Lung microvascular endothelial cell (primary cell): ENCODE measurements at places on chromosomes 1 and 21.

DNA sequence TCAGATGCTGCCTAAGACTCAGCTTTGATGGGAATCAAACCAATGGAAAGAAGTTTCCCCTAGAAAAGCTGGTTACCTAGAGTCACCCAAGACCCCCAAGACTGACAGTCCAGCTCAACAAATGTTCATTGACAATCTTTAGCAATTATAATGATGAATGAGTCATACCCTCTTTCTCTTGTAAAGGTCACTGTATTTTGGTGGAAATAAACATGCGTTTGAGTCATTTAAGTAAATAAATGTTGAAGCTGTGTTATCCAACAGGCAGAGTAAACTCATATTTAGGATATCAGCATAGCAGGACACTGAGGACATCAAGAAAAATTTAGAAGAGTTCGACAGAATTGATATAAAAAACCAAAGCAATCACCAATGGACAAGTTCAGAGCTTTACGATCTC, 295.9 kb downstream of the RGS7 start:
- DNase-seq, result no peak

DNA sequence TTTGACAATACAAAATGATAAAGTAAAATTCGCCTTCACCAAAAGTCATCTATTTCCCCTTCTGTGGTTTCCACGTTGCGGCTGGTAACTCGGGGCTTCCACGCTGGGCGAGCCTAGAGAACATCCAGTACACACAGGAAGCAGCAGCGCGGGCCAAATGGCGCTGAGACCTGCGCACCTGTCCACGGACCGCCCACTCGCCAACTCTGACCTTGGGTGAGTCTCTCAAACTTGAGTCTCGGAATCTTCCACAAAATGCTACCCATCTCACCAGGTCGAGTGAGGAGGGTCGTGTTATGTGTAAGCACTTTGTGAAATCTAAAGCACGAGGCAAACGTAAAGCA, 820 bp upstream of the TTF2 start:
- DNase-seq, result peak; percentile 27

- no peak for DNase-seq
Observed at GRCh38 chr1:190663962-190664361, 186.3 kb upstream of the BRINP3 start.

- no peak for DNase-seq
Observed at GRCh38 chr1:234614081-234614489, 4.1 kb upstream of the IRF2BP2 start.

DNA sequence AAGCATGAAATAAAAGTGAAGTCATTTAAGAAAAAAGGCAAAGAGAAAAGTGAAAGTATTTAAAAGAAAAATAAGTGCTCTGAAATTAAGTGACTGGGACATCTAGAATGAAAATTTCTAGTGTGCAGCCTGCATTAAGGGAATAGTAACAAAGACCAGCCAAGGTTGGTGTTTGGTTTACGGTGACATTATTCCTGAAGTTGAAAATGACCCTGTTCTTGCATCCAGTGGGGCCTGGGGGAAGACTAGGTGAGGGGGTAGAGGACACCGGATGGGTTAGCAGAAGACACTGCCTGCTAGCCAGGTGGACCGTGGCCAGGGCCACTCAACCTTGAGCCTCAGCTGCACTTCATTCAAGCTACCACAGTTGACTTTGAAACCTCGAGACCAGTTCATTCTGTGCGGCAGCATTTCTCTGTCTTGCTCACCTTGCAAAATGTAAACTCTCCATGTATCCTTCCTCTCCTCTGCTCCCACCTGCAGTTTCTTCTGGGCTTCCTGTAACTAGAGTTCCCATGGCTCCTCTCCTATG, 14.3 kb upstream of the KCNK1 start:
- no peak for DNase-seq

DNA sequence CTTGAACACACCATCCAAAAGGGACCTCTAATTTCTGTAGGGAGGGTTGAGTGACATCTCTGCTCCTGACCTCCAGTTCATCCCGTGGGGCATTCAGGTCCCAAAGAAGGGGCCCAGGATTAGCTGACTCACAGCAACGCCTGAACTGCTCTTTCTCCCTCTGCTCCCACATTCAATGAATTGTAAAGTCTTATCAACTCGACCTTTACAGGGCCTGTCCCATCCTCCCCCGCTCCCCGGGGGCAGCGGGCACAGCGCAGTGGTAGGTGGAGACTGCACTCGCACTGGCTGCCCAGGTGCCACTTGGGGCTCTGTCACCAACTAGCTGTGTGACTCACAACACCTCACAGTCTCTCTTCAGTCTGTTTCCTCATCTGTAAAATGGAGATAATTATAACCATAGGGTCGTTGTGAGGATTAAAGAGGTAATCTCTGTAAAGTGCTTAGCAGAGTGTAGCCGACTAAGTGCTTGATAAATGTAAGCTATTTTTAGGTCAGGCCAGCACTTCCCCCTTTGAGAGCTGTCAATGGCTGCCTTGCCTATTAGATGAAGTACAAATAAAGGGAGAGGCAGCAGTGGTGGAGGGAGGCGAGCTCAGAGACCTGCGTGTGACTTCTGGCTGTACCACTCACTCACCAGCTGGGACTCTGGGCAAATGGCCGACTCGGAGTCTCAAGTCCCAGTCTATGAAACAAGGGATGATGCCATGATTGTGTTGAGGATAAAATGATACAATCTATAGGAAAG, 637 bp upstream of the MYBPHL start:
- DNase-seq, result no peak

DNA sequence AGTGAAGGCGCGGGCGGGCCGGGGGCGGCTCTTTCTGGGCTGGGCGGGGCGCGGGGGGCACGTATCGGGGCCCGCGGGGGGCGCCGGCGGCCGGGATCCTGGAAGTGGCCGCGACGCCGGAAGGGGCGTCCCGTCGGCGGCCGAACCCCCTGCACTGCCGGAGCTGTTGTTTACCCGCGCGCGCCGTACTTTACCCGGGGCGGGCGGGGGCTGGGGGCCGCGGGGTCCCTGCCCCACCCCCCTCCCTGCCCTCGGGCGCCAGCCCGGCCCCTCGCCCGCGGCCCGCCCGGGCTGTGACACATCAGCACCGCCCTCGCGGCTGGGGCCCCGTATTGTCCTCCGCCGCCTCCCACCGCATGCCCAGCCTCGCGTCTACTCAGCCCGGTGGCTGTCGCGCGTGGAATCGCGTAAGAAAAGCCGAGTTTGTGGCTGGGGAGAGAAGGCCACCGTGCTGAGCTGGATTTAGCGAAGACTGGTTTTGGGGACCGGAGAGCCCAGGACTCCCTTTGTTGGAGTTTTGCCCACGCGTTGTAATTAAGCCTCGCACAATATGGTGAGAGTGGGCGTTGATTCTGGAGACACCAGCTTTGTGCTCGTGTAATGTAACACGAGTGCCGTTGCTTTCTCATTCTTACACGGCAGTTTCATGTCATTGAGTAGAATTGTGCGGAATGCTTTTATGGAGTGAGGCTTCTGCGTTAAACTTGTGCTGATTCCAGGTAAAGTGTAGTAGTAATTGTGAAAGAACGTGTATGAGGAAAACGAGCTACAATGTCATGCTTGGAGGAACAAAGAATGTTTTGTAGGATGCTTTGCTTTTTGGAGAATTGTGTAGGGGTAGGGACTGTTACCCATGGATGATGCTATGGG, 559 bp downstream of the BACH1 start:
- DNase-seq, result peak; percentile 68

DNA sequence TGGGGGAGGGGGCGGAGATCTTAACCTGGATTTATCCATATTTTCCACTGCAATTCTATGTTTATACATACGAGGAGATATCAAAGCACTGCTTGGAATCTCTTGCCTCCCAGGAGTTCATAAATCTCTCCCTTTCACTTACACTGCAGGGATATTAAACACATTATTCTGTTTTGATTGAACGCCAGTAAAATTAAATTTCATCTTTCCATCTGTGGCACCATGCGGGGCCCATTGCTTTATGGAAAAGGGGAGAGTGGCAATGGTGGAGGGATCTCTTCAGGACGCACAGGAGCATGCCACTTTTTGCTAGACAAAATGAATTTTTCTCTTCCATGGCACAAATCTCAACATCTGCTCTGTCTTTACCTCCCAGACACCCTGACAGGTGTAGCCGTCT, 648.0 kb upstream of the PLXNA2 start:
- no peak for DNase-seq
